Stimulated activated CD8-positive, alpha-beta memory T cell treated with anti-CD3 and anti-CD28 coated beads, Interleukin-12 subunit alpha, Interleukin-12 subunit beta, amount 100 ng/mL, for 4 hours (primary cell): ENCODE measurements at places on chromosomes 1 and 21.

GRCh38 chr1:30196457-30196856, 526.9 kb downstream of the MATN1 start:
- DNase-seq: no peak

DNA sequence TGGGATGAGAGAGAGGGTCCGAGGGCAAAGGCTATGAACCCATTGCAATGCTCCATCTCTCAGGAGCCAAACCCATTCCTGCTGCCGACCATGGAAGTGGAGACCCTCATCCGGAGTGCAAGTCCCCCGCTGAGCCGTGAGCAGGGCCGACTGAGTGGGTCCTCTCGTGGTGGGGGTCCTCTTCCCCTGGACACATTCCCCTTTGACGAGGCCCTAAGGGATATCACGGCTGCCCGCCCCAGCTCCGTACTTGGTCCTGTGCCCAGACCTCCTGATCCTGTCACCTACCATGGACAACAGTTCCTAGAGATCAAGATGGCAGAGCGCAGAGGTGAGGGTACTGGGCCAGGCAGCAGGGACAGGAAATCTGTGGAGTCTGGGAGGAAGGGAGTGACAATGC, 11.0 kb downstream of the HYI start:
- DNase-seq: no peak

DNA sequence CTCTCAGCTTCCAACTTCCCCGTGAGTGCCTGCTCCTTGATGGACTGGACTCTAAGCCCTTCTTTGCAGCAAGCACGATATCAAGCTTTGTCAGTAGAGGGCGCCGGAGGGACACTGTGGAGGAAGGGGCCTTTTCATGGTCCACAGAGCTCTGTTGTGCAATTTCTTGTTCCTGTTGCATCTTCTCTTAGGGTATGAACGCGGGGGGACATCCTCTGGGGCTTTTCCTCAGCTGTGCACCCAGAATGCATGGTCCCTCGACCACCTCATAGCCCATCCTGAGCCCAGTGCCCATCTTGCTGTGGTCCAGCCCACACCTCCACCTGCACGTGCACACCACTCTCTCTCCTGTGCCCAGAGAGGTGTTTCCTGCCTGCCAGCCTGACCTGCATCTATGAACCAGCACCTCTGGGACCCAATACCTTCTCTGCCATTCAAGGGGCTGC, 556.8 kb downstream of the PTPRU start:
- no peak for DNase-seq

- no peak for DNase-seq
These were observed 27.5 kb downstream of the TFAP2E start for GRCh38 chr1:35600593-35600992.

DNA sequence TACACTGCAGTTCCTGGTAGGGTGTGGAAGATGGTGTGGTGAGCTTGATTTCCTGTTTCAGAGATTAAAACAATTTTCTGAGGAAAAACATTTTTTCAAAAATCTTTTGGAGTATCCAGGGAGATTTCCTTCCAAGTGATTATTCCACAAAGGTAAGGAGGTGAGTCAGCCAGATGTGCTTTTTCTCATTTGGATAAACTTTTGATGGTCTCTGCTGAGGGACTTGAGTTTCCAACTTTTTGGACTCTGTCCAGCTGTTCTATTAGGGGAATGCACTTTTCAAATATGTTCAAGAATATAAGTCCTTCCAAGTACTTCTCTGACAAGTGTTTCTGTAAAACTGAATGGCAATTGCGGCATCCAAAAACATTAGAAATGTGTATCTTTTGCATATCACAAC, 628.8 kb upstream of the ADAMTS5 start:
- DNase-seq: no peak

DNA sequence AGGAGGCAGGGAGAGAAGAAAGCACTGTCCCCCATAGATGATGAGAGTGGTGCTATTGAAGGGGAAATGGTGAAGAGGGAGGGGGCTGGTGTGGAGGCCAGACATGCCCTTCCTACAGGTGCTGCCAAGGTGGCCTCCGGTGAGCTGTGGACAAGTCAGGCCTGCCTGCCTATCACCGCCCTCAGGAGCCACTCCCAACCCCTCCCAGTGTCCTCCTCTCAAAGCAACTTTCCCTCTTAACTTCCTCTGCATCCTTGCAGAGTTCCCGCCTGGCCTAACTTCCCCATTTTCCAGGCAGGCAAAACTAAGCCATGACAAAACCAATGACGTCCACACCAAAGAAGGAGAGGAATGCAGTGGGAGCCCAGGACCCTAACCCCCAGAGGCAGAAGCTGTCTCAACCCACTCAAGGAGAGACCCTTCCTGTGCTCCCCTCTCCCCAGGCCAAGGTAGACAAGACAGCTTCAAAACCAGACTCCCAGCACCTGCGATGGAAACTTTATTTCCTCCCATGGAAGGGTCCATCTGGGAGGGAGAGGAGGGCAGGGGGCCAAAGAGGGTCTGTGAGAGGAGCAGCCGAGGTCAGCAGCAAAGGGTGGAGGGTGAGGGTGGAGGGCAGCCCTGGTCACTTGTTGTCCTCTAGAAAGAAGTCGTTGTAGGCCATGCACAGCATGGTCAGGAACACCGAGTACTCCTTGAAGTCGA, 1.0 kb upstream of the S100A6 start:
- DNase-seq: no peak

DNA sequence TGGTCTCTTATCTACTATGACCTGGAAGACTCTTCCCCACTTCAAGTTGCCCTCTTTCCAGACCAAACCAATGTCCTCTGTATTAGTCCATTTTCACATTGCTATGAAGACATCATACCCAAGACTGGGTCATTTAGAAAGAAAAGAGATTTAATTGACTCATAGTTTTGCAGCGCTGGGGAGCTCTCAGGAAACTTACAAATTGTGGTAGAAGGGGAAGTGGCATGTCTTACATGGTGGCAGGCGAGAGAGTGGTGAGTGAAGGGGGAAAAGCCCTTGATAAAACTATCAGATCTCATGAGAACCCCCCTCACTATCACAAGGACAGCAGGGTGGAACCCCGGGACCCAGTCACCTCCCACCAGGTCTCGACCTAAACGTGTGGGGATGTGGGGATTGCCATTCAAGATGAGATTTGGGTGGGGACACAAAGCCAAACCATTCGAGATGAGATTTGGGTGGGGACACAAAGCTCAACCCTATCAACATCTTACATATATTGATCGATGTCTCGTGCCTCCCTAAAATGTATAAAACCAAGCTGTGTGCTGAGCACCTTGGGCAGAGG, 14.2 kb upstream of the AGPAT3 start:
- no peak for DNase-seq

DNA sequence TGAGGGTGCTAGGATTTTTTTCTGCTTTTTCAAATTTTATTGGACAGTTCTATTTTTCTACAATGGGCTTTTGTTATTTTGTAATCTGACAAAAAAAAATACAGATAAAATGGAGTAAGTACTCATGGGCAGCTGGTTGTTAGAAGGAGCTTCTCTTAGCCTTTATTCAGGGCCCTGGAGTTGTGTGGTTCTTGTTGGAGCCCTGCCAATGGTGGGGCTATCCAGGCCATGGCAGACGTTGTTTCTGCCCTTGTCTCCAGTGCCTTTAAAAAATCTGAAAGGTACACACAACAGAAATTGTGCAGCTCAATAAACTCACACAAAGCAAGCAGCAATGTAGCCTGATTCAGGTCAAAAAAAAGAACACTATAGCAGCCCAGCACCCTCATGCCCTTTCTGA, 153.5 kb upstream of the GALNT2 start:
- DNase-seq: no peak

GRCh38 chr1:35111106-35111505, 31.9 kb downstream of the ZMYM1 start:
- DNase-seq: no peak

DNA sequence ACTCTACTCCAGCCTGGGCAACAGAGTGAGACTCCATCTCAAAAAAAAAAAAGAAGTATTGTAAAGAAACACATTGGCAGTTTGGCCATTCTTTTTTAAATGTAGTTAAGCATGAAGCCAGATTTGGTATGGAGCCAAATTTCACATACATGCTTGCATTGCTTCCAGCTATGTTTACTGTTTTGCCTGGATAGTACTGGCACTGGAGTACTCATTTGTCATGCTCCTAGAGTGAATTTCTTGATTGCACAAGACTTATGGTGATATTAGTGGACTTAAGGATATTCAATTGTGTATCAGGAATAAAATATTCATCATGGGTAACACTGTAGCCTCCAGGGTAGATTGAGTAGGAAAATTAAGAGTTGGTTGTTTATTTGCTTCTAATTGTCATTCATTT, 24.5 kb upstream of the SLC9A1 start:
- no peak for DNase-seq

- DNase-seq: no peak
These were observed 53.2 kb downstream of the RIPK4 start for GRCh38 chr21:41713495-41714281.

- DNase-seq: no peak
These were observed 107.1 kb downstream of the ST3GAL3 start for GRCh38 chr1:43814401-43814800.

DNA sequence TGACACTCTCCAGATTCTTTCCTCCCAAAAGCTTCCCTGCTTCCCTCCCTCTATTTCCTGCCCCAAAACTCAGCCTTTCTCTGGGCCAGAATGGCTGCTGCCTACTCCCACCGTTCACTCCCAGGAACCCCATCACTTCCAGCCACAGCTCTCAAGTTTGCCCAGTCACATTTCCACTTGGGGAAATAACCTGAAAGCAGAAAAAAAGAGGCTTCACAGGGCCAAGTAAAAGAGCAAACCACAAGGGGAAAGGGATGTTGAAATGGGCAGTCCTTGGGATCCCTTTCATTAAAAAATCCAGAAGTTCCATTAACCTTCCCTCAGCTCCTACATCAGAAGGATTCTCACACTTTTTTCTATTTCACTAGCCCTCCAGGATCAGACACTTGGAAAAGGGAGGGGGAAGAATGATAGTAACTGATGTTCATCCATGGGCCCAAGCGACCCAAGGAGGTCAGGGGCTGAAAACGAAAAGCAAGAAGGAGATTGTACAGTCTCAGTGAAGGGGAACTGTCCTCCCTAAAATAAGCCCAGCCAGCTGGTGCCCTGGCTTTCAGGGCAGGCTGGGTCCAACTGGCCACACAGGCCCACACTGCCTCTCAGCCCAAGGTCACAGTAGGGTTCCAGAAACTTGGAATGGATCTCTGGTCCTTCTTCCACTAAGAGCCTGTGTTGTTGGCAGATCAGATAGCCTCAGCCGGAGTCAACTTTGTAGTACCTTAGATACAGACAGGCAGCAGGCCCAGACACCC, 49.7 kb downstream of the DMAP1 start:
- DNase-seq: no peak

DNA sequence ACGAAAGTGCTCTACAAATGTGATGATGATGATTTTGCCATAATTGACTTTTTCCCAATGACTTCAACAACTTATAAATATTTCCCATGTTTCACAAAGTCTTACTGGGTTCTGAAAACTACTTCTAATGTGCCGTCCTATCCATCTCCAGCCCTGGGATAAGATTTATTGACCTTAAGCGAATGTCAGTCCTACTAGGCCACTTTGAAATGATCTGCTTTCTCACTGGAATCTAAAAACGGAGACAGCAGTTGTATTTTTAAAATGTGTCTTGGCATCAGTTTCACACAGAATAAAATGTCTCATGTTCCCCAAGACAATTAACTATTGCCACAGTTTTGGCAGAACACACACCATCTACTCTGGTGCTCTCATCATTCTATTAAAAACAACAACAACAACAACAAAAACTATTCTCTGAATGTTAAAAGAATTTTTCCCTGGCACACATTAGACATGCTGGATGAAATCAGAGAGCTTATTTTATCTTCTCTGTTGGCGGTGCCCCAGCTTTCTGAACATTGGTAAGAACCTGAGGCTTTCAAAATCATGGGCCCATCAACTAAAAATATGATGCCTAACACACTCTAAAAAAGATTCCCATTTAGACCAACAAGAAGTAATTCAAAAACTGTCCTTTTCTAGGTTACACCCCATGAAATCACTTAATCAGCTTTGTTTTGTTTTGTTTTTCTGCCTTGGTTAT, 23.1 kb upstream of the DNASE2B start:
- DNase-seq: no peak

GRCh38 chr1:22569269-22569668, 6.0 kb downstream of the EPHA8 start:
- no peak for DNase-seq

DNA sequence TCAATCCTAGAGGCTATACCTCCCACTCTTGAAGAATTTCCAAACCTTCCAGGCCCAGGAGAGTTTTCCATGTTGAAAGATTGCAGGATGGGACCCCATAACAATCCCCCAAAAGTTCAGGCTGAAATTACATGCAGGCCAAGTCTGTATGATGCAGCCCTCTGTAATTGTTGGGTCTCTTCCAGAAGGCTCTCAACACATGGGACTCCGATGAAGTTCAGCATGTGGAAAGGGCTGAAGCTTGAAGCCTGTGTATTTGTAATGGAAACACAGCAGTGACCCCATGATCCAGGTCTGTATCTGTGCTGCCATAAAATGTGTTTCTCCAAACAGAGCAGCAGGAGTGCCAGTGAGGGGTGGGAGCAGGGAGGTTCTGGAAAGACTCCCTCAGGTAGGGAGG, 202.5 kb upstream of the LYPLAL1 start:
- DNase-seq: no peak

DNA sequence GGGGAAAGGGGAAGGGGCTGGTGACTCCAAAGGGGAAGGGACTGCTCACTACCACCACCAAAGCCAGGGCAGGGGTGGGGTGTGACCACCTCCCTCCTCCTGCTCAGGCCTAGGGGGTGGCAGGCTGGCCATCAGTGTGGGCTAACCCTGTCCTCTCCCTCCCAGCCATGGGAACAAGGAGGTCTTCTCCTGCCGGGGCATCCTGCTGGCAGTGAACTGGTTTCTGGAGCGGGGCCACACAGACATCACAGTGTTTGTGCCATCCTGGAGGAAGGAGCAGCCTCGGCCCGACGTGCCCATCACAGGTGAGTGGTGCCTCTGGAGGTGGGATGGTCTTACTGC, 5.7 kb downstream of the ZC3H12A start:
- DNase-seq: no peak

DNA sequence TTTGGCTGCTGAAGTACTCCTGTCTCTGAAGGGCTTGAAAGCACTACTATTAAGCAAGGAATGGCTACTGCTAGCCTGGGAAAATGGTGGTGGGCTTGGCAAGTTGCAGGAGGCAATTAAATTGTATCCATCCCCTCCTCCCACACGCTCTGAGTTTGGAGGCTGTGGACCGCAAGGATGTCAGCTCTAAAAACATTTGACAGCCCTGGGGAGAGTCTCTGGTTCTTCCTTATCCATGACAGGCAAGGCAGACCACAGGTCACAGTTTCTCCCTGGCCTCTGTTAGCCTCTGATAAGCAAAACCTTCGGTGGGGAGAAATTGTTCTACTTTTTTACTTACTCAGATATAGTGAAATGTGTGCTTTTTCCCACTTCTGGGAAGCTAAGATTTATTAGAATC, 46.6 kb downstream of the S1PR1 start:
- DNase-seq: no peak
